ENCODE measurements at places on chromosomes 2 and 18.

DNA sequence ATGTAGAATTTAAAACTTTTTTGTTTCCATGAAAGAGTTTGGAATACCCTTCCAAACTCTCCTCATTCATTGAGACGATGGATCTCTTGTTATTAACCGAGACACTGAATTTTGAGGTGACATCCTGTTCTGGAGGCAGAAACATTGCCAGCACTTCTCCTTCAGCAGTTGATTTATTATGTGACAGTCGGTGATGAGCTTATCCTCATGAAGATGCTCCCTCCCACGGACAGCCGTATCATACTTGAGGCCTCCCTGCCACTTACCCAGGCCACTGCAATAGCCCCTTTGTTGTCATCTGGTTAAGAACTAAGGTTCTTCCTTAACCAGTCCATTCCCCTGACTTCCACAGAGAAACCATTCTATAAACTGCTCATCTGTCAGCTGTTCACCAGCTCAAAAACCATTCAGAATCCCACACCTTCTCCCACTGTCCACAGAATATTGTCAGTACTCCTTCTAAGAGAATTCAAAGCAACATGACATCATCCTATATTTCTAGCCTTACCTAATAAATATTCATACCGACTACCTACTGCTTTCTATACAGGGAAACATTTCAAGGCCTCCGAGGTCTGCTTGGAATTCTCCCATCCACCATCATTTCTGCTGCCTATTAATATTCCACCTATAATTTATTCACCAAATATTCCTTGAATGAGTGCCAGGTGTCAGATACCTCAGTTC lies 139.0 kb upstream of the TRIB2 start:
- DNase-seq = no peak

DNA sequence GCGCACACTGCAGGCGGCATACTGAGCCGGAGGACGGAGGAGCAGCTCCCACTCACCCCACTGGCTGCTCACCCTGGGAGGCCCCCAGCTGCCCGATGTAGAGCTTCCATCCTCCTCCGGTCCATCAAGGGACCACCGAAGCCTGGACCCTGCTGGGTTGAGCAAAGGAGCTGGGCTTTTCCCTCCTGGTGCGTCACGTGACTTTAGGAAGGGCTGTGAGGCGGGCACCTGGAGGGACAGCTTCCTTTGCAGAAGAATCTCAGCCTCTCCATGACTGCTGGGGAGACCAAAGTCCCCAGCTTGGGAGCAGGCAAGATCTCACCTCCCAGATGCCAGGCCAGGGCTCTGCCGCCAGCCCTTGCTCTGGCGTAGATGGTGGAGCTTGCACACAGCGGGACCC lies 102.7 kb downstream of the TWIST2 start:
- DNase-seq = no peak

GRCh38 chr18:4808891-4809290 lies 353.8 kb upstream of the DLGAP1 start:
- no peak for DNase-seq

GRCh38 chr2:134457765-134458472 lies 204.0 kb downstream of the MGAT5 start:
- no peak for DNase-seq

DNA sequence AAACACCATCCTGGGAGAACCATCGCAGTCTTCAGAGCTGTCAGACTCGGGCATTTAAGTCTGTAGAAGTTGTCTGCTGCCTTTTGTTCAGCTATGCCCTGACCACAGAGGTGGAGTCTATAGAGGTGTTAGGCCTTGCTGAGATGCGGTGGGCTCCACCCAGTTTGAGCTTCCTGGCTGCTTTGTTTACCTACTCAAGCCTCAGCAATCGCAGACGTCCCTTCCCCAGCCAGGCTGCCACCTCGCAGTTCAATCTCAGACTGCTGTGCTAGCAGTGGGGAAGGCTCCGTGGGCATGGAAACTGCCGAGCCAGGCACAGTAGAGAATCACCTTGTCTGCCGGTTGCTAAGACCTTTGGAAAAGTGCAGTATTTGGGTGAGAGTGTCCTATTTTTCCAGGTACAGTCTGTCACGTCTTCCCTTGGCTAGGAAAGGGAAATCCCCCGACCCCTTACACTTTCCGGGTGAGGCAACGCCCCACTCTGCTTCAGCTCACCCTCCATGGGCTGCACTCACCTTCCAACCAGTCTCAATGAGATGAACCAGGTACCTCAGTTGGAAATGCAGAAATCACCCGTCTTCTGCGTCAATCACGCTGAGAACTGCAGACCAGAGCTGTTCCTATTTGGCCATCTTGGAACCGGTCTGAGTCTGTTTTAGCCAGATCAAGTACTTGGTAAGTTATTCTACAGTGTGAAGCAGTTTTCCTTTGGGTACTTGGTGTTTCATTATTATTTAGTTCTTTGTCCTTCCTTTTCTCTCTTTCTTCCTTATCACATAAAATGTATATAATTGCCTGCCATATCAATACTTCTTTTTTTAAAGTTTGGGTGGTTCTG lies 71.5 kb downstream of the CDC42EP3 start:
- DNase-seq = no peak

- DNase-seq = no peak
These were observed 252.1 kb downstream of the SLC8A1 start for GRCh38 chr2:40199771-40200170.

- DNase-seq = no peak
These were observed 351.7 kb upstream of the SPHKAP start for GRCh38 chr2:228533156-228533555.

- no peak for DNase-seq
These were observed 116.6 kb downstream of the LIPG start for GRCh38 chr18:49678440-49678839.

- DNase-seq = no peak
These were observed 46.7 kb downstream of the EDAR start for GRCh38 chr2:108942231-108942825.

DNA sequence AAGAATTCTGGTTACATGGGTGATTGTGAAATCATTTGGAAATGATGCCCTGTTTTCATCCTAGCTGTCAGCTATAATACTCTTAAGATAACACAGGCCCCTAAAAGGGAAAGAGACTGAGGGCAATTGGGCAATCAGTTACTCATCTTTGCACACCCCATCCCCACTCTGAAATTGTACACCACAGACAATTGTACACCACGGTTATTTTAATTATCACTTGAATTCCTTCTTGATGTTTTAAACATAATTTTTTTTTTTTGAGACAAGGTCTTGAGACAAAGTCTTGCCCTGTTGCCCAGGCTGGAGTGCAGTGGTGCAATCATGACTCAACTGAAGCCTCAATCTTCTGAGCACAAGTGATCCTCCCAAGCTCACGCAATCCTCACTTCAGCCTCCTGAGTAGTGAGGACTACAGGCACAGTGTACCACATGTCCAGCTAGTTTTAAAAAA lies 862.4 kb upstream of the ACVR2A start:
- no peak for DNase-seq

GRCh38 chr18:79136742-79137141 lies 67.5 kb downstream of the ATP9B start:
- no peak for DNase-seq

DNA sequence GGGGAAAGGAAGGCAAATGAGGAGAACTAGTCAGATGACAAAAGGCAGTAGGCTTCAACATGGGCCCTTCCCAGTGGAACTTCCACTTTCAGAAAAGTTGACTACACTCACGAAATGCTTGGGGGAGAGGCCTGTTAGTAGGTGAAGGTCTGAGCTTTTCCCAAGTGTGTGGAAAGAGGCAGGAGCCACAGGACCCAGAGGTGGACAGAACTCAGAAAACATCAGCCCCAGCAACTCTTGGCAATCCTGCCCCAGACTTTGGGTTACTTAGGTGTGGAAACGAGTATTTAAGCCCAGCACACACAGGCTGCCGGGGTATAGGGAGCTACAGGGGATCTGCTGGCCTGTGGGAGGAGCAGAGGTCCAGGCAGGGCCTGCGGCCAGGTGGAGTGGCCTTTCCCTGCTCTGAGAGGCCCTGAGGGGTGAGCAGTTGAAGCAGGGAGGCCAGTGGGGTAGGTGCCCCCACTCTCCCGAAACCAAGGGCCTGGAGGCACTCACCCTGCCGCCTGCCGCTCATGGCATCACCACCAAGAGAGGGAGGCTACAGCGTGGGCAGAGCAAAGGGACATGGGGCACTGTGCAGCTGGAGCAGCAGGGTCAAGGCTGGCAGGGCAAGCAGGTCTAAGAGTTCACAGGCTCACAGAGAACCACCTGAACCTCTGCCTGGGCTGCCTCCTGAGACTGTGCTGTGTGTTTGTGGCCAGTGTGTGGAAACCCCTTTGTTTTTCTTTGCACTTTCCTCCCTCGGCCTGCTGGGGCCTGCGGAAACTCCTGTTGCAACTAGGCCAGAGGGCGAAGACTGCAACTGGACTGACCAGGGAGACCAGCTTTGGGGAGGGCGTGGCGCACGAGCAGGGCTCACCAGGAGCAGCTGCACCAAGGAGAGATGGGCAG lies 130.7 kb upstream of the SERTAD2 start:
- no peak for DNase-seq

DNA sequence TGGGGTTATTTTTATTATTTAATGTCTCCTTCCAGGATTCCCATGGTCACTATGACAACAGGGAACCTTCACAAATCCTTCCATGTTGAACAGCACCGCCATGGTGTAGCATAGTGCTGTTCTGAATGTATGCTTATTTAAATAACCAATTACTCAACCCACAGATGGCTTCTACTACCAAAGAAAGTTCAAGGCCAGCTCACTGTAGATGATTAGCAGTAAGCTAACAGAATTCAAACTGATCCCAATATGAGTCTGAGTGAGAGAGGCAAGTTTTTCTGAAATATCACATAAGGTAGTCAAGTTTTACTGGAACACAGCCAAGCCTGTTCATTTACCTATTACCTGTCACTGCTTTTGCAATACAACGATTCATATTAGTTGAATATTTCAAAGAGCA lies 51.2 kb downstream of the CLASP1 start:
- no peak for DNase-seq

DNA sequence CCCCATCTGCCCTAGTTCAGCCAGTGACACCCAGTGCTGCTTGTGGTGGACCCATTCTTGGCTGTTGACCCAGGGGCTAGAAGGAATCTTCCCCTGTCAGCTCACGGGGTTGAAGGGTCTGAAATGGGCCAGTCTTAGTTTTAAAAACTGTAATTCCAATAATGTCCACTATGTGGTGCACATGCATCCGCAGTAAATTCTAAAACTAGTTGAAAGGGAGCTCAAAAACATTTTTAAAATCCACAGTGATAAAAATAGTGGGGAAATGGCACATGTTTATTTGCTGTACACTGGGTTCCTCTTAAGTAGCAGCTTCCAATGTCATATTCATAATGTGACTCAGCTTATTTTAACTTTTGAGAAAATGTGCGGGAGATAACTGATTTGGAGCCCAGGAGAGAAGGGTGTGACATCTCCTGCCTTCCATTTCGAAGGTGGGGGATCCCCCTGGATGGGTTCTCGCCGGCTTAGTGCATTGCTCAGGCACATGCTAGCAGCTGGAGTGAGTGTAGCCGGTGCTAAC lies 32.8 kb downstream of the GRHL1 start:
- no peak for DNase-seq

DNA sequence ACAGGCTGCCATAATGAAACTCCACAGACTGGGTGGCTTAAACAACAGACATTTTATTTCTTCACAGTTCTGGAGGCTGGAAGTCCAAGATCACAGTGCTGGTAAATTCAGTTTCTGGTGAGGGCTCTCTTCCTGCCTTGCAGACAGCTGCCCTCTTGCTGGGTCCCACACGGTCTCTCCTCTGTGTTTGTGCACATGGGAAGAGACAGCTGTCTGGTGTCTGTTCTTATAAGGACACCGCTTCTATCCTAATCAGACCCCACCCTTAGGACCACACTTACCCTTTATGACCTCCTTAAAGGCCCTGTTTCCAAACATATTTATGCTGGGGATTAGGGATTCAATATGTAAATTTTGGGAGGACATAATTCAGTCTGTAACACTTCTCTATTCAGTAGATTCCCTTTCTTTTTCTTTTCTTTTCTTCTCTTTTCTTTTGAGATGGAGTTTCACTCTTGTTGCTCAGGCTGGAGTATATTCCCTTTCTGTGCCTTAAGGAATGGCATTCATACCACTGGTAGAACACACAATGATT lies 18.9 kb downstream of the CTIF start:
- DNase-seq = no peak

DNA sequence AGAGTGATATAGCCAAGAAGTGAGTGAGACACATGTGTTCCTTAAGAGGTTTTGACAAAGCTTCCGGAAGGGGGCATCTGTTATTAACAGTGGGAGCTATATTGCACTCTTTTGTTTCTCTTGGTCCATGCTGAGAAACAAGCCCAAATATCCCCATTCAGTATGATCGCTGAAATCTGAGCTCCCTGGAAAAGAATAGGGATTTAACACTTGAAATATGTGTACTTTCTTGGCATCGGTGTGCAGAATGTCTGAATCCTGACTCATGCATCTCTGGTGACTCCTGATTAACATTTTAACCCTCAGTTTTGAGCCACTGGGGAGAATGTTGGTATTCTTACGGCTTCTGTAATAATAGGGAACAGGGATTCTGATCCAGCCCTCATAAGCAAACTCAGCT lies 448.1 kb downstream of the TSN start:
- DNase-seq = no peak

DNA sequence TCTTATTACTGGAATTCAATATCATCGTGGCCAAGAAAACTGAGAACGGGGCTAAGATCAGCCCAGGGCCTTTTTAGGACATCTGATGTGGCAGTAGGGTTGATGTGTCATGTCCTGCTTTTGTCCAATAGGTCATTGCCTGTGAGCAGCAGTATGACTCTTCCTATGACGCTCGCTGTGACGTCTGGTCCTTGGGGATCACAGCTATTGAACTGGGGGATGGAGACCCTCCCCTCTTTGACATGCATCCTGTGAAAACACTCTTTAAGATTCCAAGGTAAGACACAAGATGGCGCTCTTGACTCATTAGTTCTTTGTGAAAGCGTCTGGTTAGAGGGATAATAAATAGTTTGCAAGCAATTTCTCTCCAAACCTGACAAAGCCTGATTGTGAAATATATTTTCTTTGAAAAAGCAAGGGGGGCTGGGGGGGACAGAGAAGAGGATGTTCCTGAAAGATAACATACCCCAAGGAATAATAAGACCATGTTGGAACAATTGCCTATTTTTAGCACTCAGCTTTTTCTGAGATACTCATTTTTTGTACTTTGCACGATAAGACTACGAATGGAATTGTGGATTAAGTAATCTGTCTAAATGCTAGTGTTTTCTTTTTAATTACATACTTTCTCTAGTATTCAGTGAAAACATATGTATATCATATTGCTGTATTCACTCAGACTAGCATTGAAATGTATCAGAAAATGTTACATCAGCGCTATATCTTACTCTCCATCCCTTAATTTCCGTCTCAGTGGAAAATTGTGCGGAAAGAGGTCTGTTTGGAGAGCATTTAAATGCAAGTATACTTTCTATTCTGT lies 58.1 kb downstream of the MYO3B start:
- DNase-seq = no peak
